ENCODE measurements at places on chromosomes 11 and 22. TPM values are rescaled to one million over a fixed set of nuclear protein-coding genes. Genes with fewer than 3 reads are reported as not detected.
A peak's percentile ranks its signal among the peaks of the same experiment; 100 is the strongest.

Gene FERMT3
- total RNA-seq = 9.4 TPM

Gene TRIM34
- 1.9 TPM for total RNA-seq

Gene SAA1
- total RNA-seq = 1.9 TPM

- DNase-seq = peak; percentile 21
- H3K27me3 ChIP-seq = no peaks in the 10 kb centered on the region
- H3K4me1 ChIP-seq = no peaks in the 10 kb centered on the region
Observed at GRCh38 chr22:16562711-16563554, 29.7 kb downstream of the CCT8L2 start.

DNA sequence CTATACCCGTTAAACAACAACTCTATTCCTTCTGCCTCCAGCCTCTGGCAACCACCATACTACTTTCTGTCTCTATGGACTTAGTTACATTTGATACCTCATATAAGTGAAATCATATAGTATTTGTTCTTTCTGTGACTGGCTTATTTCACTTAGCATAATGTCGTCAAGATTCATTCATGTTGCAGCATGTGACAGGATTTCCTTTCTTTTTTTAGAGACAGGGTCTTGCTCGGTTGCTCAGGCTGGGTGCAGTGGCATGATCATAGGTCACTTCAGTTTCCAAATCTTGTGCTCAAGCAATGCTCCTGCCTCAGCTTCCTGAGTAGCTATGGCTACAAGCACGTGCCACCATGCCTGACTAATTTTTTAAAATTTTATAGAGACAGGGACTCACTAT, 29.4 kb upstream of the SORL1 start:
- no peak overlapping the region for H3K27ac ChIP-seq
- no peak overlapping the region for H3K4me3 ChIP-seq
- no peaks in the 10 kb centered on the region for H3K36me3 ChIP-seq
- peaks cover 11% of the 10 kb centered on the region for H3K4me1 ChIP-seq
- no peak for DNase-seq

DNA sequence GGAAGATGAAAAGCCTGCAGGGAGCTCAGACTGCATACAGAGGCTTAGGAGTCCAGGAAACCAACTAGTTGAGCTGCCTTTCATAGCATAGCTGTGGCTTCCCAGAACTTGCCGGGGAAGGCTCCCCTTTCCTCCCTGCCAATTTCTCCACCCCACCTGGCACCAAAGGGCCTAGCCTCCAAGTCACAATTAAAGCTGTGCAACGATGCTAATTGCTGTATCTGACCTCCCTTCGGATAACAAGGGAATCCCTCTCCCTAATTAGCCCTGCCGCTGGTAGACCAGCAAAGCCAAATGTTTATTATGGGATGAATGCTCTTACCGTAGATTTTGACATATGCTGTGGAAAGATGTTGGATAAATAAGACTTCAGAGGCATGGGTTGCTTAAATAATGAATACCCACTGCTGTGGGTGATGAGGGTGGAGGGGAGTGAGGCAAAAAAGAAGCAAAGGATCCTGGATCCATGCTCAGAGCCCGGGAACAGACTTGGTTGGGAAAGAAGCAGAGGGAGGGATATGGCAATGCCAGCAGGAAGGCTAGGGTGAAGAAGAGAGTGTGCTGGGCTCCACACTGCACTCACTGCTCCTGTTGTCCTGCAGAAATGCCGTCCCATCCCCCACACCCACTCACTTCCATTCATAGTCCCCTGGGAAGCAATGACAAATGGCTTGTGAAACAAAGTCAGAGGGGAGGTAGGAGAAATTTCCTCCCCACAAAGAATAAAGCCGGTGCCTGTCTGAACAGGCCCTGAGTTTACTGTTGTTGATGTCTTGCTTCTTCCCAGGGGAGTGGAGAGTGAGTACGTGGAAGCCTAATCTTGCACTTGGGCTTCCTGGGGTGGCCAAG, 608.1 kb upstream of the CADM1 start:
- no peak overlapping the region for H3K4me3 ChIP-seq
- no peaks in the 10 kb centered on the region for H3K27me3 ChIP-seq
- no peak for DNase-seq
- H3K36me3 ChIP-seq = no peaks in the 10 kb centered on the region
- H3K4me1 ChIP-seq = no peaks in the 10 kb centered on the region

GRCh38 chr22:41857155-41857859, 24.4 kb downstream of the SREBF2 start:
- H3K36me3 ChIP-seq = no peaks in the 10 kb centered on the region
- no peaks in the 10 kb centered on the region for H3K27me3 ChIP-seq
- peak; percentile 23 for DNase-seq

DNA sequence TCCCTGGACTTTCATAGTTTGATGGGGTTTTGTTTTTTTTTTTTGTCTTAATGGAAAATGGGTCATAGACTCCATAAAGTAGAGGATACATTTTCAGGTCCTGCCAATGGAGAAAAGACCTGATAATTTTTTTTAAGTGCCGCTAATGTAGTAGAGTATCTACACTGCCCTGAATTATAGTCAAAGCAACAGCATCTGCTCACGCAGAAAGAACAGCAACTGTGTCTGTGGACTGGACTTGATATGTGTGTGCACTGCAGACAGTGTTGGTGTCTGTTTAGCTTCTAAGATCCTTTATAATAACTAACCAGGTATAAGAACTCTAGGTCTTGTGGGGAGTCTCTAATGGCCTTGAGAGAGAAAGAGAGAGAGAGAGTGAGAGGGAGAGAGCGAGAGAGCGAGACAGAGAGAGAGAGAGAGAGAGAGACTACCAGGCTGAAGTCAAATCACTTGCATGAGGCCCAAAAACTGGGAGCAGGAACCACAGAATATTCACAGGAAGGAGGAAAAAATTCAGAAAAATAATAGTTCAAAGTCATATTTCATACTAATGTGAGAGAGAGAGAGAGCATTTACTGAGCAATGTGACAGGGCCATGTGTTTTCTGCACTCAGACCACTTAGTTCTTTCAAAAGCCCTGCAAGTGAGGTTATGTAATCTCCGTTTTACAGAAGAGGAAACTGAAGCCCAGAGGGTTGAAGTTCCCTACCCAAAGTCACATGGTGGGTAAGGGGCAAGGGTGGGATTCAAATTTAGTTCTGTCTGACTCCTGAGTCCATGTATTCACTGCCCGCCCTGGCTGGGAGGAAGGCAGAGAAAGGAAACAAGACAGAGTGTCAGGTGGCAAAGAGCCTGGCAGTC, 8.6 kb upstream of the MIAT start:
- no peak overlapping the region for H3K4me3 ChIP-seq
- H3K36me3 ChIP-seq = no peaks in the 10 kb centered on the region

GRCh38 chr11:82889133-82890001, 10.9 kb downstream of the PRCP start:
- peaks cover 28% of the 10 kb centered on the region for H3K4me1 ChIP-seq
- no peaks in the 10 kb centered on the region for H3K36me3 ChIP-seq
- no peak for DNase-seq

GRCh38 chr11:128734103-128734831, 40.4 kb downstream of the FLI1 start:
- peaks cover 10% of the 10 kb centered on the region for H3K4me1 ChIP-seq
- no peaks in the 10 kb centered on the region for H3K36me3 ChIP-seq
- no peak overlapping the region for H3K4me3 ChIP-seq

GRCh38 chr11:40170078-40170477, 1289.4 kb downstream of the LRRC4C start:
- no peak overlapping the region for H3K27ac ChIP-seq
- DNase-seq = no peak
- no peaks in the 10 kb centered on the region for H3K4me1 ChIP-seq
- no peak overlapping the region for H3K4me3 ChIP-seq
- H3K27me3 ChIP-seq = no peaks in the 10 kb centered on the region

GRCh38 chr11:116558504-116559211, 214.1 kb downstream of the BUD13 start:
- no peak overlapping the region for H3K4me3 ChIP-seq
- peaks cover 7% of the 10 kb centered on the region for H3K4me1 ChIP-seq
- H3K27ac ChIP-seq = no peak overlapping the region

DNA sequence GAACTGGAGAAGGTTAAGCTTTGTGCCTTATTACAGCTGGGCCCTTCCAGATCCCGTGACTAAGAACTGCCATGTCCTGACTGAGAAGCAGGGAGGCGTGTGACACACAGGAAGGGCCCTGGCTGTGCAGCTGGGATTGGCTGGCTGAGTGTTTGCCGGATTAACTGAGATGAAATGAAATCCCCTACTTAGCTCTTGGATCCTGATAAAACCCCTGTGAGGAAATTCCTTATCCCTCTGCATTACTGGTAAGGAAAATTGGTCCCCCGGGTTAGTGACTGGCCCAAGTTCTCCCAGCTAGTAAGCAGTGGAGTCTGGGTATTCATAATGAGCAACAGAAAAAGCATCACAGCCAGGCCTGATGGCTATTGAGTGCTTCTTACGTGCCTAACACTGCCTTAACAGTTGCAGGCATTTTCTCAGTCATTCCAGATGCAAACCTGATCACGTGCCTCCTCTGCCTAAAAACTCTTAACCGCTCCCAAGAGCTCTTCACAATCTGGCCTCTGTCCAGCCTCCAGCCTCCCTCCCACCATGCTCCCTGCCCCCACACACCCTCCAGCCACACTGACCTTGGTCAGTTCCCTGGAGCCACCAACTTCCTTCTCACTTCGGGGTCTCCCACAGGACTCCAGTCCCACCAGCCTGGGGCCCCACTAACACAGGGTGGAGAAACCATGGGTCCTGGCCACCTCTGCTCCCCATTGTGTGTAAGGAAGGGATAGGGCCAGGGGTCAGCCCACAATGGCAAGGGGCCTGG, 37.8 kb downstream of the ARRB1 start:
- H3K27ac ChIP-seq = peak overlapping the region; percentile 97
- no peak overlapping the region for H3K4me3 ChIP-seq
- DNase-seq = peak; percentile 72
- no peaks in the 10 kb centered on the region for H3K27me3 ChIP-seq
- no peaks in the 10 kb centered on the region for H3K36me3 ChIP-seq

DNA sequence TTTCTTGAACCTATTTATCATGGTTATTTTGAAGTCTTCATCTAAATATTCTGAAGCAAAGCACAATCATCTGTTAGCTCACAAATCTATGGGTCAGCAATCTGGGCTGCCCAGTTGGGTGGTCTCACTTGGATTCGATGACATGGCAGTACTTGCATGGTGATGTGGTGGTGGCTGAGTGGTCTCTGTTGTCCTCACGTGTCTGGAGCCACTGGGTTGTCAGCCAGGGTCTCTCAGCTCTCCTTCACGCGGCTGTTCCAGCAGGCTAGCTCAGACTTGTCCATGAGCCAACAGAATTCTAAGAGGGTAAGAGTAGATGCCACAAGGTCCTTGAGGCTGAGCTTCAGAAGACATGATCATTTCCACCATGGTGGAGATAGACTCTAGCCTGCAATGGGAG, 66.4 kb upstream of the KCNQ1OT1 start:
- H3K4me1 ChIP-seq = no peaks in the 10 kb centered on the region
- no peaks in the 10 kb centered on the region for H3K36me3 ChIP-seq
- no peak for DNase-seq
- H3K4me3 ChIP-seq = no peak overlapping the region
- no peaks in the 10 kb centered on the region for H3K27me3 ChIP-seq
- no peak overlapping the region for H3K27ac ChIP-seq

DNA sequence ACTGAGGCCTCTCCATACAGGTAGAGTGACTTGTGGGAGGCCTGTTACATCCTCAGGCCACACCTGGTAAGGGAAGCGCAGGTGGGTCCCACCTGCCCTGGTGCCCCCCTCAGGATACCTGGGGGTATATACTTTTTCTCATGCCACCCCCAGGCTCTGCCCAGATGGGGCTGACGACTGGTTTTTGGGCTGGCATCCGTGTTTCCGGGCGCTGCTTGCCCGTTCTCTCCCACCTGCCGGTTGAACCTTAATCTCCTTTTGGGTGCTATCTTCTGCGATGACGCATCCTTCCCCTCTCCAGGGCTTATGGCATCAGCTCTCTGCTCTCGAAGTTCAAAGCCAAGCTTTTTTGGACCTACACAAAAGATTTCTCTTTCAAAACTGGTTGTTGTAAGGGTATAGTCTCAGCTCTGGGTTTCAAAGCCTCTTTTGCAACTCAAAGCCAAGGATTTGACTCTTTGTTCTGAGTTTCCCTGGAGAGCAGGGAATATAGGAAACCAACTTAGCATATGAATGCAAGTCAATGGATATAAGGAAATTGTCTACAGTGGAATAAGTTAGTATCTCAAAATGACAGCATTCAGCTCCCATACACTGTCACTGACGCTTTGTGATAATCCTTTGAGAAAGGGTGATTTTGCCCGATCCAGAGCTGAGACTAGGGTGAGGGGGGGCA, 8.6 kb upstream of the LRRC10B start:
- H3K36me3 ChIP-seq = no peaks in the 10 kb centered on the region
- H3K4me1 ChIP-seq = peaks cover 5% of the 10 kb centered on the region
- H3K27ac ChIP-seq = no peak overlapping the region

GRCh38 chr11:33802194-33802950, 28.1 kb upstream of the FBXO3 start:
- H3K4me1 ChIP-seq = peaks cover 12% of the 10 kb centered on the region
- H3K27me3 ChIP-seq = peaks cover 18% of the 10 kb centered on the region
- peak overlapping the region; percentile 27 for H3K4me3 ChIP-seq

- H3K36me3 ChIP-seq = no peaks in the 10 kb centered on the region
- H3K27me3 ChIP-seq = no peaks in the 10 kb centered on the region
- H3K4me1 ChIP-seq = no peaks in the 10 kb centered on the region
- H3K27ac ChIP-seq = no peak overlapping the region
Observed at GRCh38 chr11:101523634-101524260, 60.1 kb downstream of the TRPC6 start.

DNA sequence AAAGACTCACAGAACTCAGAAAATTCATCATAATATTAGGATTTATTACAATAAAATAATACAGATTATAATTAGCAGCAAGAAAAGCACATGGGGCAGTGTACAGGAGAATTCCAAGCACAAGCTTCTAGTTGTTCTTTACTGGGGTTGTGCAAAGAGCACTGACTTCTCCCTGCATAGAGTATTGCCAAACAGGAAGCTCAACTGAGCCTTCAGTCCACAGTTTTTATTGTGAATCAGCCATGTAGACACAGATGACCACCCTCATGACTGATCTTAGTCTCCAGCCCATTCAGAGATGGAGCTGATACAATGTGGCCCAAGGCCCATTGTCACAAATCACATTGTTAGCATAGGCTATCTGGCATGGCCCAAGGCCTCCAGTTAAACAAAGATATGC, 798.9 kb downstream of the KCNA4 start:
- DNase-seq = no peak
- H3K27ac ChIP-seq = no peak overlapping the region
- H3K27me3 ChIP-seq = no peaks in the 10 kb centered on the region
- no peak overlapping the region for H3K4me3 ChIP-seq
- H3K36me3 ChIP-seq = no peaks in the 10 kb centered on the region

GRCh38 chr11:5967708-5968107, 586 bp downstream of the OR56A5 start:
- no peaks in the 10 kb centered on the region for H3K36me3 ChIP-seq
- no peak overlapping the region for H3K27ac ChIP-seq
- no peak overlapping the region for H3K4me3 ChIP-seq
- no peaks in the 10 kb centered on the region for H3K4me1 ChIP-seq

GRCh38 chr11:55357560-55358184, 10.1 kb upstream of the OR4A15 start:
- H3K27ac ChIP-seq = no peak overlapping the region
- H3K4me1 ChIP-seq = no peaks in the 10 kb centered on the region
- H3K27me3 ChIP-seq = no peaks in the 10 kb centered on the region
- no peak overlapping the region for H3K4me3 ChIP-seq
- DNase-seq = no peak

- H3K27me3 ChIP-seq = no peaks in the 10 kb centered on the region
- H3K4me1 ChIP-seq = peaks cover 25% of the 10 kb centered on the region
- H3K27ac ChIP-seq = peak overlapping the region; percentile 76
Observed at GRCh38 chr22:45334068-45334467, 24.3 kb downstream of the FAM118A start.
